ENCODE measurements at places on chromosomes 12 and 14.
A peak's percentile ranks its signal among the peaks of the same experiment; 100 is the strongest.

DNA sequence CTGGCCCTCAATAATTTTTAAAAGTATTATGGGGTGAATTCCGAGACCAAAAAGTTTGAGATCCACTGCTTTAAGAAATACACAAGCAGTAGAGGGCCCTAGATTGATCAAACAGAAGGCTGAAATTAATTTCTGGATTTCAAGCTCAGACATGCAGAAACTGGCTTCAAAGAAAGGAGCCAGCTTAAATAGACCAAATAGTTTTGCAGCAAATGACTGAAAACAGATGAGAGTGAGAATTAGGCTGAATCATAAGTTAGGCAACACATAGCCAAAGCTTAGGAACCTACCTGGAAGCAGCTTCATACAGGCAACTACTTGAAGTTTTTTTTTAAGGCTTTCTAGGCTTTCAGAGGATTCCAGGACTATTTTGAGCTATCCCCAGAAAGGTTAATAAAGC, 12.4 kb downstream of the ATF7 start:
- DNase-seq = no peak

DNA sequence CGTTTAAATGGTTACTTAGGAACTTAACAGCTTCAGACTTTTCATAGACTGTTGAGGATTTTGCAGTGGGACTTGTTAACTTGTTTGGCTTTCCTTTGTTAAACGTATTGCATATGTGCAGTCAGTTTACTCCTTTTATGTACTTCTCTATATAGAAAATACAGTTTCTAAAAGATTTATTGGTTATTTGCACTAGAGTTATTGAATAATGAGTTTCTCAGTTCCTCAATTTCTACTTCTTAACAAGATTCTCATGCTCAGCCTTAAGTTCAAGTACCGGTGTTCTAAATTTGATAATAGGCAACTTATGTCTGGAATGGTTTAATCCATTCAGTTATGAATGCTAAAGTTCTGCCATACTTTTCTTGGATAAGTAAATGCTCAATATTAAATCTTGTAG, 919 bp downstream of the PSMA3 start:
- DNase-seq = no peak

DNA sequence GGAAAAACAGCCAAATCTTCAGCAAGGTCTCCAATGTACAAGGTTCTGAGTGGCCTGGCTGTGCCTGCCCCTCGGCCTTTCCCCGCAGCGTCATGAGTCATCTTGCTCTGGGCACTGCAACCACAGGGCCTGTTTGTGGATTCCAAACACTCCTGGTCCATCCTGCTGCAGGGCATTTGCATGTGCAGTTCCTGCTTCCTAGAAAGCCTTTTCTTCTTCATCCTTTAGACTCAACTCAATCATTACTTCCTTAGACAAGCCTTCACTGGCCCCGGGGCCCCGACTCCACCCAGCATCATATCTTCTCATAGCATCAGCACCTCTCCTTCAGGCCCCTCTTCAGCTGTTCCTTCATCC, 101.8 kb upstream of the EGLN3 start:
- DNase-seq = no peak

DNA sequence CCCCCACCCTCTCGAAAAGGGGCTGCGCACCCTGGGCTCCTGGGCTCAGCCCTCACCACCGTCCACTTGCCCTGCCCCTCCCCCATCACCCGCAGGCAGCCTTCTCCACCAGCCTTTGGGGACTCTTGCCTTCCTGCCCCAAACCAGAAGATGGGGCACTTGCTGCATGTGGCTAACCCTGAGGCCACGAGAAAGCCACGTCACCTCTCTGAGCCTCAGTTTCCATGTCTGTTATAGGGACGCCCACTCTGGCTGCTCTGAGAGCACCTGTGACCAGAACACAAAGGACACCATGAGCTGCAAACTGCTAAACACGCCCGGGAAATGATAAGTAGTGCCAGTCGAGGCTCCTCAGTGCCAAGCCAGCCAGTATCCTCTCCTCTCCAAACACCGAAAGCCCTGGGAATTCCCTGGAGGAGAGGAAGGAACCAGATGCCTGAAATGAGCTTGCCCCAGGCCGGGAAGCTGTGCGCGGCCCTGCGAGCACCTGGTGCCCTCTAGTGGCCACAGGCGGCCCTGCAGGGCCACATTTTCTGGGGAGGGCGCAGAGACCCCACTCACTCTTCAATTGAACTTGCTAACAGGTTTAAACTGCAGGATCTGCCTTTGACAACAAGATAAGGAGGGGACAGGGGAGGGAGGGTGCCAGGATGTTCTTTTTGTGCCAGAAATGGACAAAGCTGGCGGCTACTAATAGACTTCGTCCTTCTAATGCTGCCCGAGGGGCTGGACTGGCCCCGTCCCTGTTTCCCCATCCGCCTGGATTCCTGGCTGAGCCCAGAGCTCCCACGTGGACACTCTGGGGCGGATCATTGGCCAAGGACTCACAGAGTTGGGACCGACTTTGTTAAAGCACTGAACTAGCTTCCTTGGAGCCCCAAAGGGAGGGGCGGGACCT, 10.2 kb upstream of the SERPINA9 start:
- peak; percentile 37 for DNase-seq

DNA sequence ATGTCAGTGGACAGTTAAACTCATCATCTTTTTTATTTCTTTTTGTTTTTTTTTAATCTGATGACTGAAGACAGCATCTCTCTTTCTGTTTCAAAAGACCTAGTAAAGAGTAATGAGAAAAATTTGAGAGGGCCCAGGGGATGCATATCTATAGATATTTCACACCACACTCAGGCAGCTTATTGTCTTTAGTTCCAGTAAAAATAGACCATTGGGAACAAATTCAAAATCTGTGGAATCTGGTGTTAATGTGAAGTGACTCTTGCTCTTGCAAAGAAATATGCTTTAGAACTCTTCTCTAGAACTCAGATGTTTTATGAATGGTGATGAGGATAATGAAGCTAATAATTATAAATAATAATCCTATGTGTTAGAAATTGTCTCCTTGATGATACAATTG, 214.5 kb upstream of the ATP2B1 start:
- no peak for DNase-seq

Measured in stimulated activated CD8-positive, alpha-beta memory T cell treated with anti-CD3 and anti-CD28 coated beads, Interleukin-15, amount 100 ng/mL, for 24 hours (primary cell).